ENCODE measurements at places on chromosomes 16 and 17.

- no peak for DNase-seq
Measured at GRCh38 chr16:3578121-3578520, 918 bp upstream of the NLRC3 start.

DNA sequence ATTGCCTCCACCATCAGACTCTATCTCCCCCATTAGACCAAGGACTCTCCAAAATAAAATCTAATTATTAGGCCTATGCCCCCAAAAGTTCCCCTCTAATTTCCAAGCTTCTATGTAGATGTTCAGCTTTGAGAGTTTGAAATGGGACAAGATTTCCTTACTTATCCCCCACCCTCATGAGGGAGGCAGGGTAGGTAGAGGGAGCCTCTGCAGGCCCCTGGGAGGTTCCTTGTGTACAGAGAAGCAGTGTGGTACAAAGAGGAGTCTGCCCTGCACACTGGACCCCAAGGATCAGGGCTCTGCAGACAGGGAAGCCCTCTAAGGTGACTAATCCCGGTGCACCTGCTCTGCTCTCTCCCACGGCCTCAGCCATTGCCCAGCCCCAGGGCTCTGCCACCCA is 2.5 kb downstream of the KRT17 start:
- no peak for DNase-seq

DNA sequence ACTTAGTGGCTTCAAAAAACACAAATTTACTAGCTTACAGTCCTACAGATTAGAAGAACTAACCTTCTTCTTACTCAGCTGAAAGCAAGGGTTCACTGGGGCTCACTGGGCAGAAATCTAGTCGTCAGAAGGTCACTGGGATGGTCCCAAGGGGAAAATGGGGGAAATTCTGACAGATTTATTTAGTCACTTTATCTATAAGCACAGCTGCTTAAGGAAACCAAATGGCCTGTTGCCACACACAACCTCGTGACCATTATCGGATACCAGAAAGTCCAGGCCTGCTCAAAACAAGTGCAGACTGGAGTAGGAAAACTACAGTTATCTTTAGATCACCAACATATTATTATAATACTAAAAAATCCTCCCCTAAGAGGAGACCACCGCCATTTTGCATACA is 374.6 kb upstream of the ASIC2 start:
- DNase-seq: no peak

GRCh38 chr17:5020502-5021023 is 14.7 kb downstream of the SLC52A1 start:
- DNase-seq: no peak

DNA sequence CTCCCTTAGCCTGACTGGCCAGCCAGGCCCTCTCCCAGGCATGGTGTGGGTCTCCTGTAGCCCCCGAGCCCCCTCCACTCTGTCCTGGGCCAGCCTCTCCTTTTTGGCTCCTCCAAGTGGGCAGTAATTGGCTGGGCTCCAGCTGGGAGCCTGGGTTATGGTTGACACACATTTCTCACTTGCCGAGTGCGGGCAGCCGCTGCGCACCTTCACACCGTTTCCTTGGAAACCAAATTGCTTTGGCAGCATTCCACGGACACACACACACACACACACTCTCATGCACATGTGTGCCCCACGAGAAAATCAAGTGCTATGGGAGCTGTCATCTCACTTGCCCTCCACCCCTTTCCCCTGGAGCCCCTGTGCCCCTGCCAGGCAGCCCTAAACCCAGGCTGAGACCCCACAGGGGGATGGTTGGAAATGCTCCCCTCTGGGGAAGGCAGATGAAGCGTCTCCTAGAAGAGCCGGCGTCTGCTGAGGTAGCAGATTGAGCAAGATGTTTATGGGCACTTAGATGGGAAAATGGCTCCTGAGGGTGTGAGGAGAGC is 402.7 kb upstream of the TNRC6C start:
- DNase-seq: no peak

DNA sequence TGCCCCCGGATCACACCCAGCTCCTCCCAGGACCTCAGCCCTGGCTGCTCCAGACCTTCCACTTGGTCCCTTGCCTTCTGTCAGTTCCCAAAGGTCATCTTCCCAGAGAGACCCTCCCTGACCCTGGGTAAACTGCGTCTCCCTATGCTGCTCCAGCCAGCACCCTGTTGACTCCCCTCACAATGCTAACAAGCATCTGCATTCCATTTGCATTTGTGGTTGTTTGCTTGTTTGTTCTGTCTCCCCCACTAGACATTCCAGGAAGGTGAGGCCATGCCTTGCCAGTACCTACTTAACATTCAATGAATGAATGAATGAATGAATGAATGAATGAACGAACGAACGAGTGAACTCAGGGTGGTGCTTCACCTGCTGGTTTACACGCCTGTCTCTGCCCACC is 171.2 kb downstream of the WSCD1 start:
- no peak for DNase-seq

- peak; percentile 46 for DNase-seq
Measured at GRCh38 chr17:73155410-73156165, 9.2 kb upstream of the SSTR2 start.

- DNase-seq: no peak
Measured at GRCh38 chr17:33904476-33904875, 350.6 kb upstream of the CCL2 start.

- DNase-seq: no peak
Measured at GRCh38 chr16:87757841-87758426, 7.9 kb downstream of the KLHDC4 start.

DNA sequence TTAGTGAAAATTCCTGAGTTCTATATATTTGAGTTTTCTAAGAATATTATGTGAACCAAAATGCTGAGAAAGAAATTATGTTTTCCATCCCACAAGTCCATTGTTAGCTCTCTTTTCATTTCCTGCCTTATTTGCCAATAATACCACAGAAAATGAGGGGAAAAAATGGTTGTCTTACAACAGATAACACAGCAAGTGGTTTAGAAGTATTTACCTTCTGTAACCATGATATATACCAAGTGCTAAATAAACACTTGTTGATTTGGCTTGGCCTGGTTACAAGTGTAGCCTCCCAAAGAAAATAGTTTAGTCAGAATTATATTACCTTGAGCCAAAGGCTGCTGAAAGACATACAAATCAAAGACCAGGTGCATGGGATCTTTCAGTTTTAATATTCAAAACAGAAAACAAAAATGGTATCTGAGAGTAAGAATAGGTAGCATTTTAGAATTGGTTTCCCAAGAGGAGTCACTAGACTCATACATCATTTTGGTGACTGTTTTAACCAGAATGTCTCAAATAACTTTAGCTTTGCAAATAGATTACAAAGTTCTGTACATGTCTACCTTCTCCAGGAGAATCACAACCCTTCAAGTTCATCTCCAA is 439.8 kb upstream of the DYNLRB2 start:
- DNase-seq: no peak

- DNase-seq: peak; percentile 73
Measured at GRCh38 chr17:83200231-83200699, 120.9 kb downstream of the METRNL start.

- DNase-seq: no peak
Measured at GRCh38 chr16:74372369-74372768, 3.7 kb upstream of the NPIPB15 start.

DNA sequence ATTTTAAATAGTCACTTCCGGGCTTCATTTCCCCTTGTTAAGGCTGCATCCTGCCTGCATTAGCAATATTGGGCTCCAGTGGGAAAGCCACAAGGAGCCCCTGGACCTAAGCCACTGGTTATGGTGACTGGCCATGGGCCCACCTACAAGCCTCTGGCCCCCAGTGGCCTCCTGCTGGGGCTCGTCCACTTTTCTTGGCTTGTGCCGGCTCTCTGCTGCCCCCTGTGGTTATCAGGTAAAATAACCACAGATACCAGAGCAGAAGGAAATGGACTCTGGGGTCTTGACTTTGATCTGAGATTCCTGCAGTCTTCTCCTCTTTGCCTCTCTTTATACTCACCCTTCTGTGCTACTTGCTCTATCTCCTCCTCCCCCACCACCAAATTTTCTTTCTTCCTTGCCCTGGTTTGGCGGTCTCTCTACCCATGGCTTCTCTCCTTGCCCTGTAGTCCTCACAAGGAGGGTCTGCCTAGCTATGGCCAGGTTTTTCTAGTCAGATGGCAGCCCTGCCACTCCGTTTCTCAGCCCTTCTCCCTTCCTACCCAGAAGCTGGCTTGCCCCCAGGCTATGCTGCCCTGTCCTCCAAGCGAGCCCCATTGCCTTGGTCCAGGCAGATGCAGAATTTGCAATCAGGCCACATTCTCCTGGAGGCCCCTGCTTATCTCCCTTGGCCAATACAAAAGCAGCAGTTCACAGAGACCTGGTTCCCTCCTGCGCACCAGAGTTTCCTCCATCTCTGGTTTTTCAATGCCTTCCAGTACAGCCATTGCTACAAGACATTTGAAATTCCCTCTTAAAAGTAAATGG is 82.9 kb upstream of the RCVRN start:
- peak; percentile 23 for DNase-seq

DNA sequence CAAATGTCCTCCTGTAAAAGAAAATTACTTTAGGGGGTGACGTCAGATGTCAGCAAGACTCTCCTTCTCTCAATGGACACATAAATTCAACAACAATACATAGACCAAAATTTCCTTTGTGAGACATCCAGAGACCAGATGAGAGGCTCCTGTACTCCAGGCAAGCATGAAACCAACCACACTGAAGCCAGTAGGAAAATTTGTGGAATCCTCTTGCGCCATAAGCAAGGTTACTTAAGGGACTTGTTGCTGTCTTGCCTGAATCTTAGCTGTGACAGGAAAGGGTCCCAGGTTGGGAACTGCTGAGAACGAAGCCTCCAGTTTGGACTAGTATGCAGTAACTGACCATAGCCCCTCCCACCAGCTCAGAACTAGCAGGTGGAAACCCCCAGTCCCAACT is 56.0 kb downstream of the CEP112 start:
- DNase-seq: no peak

DNA sequence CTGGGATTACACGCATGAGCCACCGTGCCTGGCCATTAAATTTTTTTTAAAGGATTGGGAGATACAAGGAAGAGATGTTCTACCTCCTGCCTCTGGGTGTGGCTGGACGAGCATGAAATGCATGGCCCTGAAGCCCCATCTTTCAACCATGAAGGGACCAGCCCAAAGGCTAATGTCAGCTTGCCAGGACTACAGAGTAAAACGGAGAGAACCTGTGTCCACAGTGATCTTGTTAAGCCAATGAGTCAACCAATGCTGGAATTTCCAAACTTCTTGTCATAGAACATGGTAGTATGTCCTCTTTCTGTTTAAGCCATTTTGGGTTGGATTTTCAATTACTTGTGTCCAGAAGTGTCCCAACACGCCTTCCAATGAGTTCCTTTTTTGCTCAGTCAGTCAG is 71.3 kb downstream of the RTN4RL1 start:
- DNase-seq: no peak

DNA sequence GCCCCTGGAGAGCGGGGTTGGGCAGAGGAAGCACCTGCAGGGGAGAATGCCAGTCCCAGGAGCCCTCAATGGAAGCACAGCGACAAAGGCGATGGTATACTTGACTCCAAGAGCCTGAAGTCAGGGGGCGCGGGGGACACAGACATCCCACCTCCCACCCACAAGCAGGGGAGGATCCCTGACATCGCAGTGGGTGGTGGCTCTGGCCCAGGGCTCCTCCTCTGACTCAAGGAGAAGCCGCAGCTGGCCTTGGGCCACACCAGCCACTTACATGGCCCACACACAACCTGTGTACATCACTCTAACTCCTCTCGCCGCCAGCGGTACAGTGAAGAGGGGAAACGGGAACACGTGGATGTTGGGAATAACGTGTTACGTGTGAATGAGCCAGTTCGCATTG is 44.3 kb downstream of the FZD2 start:
- DNase-seq: no peak

DNA sequence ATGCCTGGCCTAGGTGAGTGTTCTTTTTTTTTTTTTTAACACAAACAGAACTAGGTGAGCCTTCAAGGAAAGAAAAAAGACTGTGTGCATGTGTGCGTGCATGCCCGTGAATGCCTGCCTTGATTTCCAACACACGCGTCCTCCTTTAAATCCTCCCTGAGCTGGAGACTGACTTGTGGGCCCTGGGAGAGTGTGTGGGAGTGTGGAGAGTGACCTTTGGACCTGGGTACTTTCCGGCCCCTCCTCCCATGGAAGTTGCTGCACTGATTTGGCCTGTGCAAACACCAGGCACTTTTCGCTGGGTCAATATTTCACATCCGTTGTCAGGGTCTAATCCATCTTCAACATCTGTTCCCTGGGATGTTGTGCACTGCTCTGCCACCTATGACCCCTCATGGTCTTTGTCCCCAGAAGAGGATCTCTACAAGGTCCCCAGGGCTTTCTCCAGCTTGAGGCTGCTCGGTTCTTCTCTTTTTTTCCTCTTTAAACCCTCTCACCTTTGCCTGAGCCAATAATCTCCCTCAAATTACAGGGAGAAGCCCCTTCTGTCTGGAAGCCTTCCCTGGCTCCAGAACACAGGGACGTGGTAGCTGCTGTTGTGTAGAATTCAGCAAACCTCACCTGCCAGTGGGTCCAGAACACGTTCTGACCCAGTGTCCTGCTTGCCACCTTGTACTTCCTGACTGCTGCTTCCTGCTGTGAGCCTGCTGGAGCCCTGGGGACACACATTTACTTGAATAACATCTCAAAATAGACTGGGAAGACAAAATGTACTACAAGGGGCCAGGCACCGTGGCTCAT is 20.8 kb upstream of the ATP5MC1 start:
- DNase-seq: no peak

DNA sequence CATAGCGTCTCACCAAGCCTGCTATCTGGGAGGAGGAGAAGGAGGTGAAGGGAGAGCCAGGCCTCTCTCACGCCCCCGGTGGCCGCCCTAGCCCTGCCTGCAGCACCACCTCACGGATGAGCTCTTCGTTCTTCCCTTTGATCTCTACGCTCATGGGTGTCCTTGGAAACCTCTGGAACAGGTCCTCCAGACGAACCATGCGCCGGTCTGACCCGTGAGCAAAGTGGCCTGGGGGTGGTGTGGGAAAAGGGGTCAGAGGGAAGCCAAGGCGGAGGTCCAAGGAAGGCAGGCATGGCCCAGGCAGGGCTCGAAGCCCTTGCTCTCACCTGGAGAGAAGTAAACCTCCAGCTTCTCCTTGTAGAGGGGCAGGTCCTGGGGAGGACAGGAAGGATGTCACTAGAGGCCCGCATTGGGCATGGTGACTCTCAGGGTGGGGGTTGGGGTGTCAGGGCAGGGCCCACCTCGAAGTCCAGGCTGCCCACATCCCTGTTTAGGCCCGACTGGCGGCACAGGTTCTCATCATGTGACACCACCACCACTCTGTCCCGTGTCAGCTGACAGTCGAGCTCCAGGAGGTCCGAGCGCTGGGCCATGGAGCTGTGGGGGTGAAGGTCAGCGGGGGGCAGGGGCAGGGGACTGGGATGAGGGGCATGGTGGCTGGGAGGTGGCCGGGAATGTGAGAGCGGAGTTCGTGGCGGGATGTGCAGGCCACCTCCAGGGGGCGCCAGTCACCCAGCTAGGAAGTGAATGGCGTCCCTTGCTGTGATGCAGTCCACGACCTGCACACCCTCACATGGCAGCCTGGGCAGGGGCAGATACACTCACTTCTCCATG is 923 bp downstream of the GDPD3 start:
- peak; percentile 47 for DNase-seq

GRCh38 chr17:64336760-64337413 is 53.8 kb downstream of the PECAM1 start:
- no peak for DNase-seq

- no peak for DNase-seq
Measured at GRCh38 chr17:66582373-66583111, 252.4 kb upstream of the CACNG5 start.

Measured in Kasumi-1 (cell line).